ENCODE measurements at places on chromosomes 7 and 10.

GRCh38 chr7:23347033-23347681 is 48.0 kb downstream of the MALSU1 start:
- DNase-seq: no peak

DNA sequence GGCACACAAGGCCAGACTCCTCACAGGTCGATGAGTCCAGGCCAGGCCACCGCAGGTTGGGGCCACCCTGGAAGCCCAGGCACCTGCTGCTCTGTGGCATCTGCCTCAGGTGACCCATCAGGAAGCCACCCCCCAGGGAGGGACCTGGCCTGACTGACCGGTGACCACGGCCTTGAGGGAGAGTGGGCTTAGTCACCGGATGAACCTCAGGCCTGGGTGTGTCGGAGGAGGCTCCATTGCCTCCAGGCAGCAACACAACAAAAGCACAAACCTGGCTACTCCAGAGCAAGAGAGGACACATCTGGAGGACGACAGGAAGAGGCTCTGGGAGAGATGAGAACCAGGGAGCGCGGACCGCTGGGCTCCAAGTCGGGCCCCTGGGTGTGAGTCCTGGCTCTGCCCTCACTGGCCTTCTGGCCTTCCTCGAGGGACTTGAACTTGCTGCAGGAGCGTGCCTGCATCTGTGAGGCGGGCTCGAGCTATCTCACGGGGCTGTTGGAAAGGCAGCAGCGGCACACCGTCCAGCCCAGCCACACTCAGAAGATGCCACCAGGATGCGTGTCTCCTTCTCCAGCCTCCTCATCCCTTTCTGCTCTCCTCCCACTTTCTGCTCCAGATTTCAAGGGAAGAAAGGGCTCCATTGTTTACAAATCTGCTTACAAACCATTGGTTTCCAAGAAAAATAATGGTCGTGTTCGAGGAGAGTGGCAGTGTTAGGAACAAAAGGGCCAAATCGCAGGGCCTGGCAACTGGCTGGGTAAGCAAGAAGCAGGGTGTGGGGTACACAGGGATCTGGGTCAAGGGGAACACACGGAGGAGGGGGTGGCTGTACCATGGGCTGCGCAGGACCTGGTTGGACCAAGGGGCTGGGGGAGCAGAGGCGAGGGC is 152.9 kb downstream of the ADAM12 start:
- no peak for DNase-seq

- no peak for DNase-seq
These were observed 5.5 kb upstream of the ZNF467 start for GRCh38 chr7:149778696-149779501.

DNA sequence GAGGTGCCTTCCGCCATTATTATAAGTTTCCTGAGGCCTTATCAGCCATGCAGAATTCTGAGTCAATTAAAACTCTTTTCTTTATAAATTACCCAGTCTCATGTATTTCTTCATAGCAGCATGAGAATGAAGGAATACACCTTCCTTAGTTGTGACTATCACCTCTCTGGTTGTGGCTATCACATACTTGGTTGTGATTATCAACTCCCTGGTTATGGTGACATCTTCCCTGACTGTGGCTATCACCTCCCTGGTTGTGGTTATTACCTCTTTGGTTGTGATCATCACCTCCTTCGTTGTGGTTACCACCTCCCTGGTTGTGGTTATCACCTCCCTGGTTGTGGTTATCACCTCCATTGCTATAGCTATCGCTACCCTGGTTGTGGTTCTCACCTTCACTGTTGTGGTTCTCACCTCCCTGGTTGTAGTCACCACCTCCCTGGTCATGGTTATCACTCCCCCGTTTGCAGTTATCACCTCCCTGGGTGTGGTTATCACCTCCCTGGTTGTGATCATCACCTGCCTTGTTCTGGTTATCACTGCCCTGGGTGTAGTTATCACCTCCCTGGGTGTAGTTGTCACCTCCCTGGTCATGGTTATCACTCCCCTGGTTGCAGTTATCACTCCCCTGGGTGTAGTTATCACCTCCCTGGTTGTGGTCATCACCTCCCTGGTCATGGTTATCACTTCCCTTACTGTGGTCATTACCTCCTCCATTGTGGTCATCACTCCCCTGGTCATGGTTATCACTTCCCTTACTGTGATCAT is 105.9 kb downstream of the GPR26 start:
- no peak for DNase-seq

- DNase-seq: no peak
These were observed 28.0 kb upstream of the VSIR start for GRCh38 chr10:71801361-71801760.

- no peak for DNase-seq
These were observed 35.1 kb downstream of the MACROH2A2 start for GRCh38 chr10:70087616-70088307.

DNA sequence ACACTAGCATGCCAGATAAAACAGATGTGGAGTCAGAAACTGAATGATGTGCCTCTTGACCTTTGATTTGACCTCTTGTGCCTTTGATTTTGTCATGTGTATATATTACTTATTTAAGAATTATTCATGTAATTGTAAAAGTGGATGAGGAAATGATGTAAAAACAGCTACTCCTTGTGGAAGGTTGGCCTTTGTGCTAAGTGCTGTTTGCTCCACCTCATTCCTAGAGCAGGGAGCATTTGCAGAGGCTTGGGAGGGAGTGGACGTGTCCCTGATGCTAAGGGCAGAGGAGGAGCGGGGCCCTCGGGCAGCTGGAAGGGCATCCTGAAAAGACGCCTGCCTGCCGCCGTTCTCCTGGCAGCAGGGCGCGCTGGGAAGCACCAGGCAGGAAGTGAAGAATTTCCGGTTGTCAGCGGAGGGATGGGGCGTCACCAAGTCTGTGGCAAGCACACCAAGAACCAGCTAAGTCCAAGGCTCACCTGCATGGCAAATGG is 197.6 kb upstream of the ZNF32 start:
- DNase-seq: no peak

- DNase-seq: no peak
These were observed 173.5 kb downstream of the TSPAN12 start for GRCh38 chr7:120684463-120684862.

GRCh38 chr10:5983774-5984173 is 6.4 kb upstream of the IL15RA start:
- DNase-seq: no peak

- DNase-seq: no peak
These were observed 2.4 kb upstream of the GPAM start for GRCh38 chr10:112185959-112186358.

DNA sequence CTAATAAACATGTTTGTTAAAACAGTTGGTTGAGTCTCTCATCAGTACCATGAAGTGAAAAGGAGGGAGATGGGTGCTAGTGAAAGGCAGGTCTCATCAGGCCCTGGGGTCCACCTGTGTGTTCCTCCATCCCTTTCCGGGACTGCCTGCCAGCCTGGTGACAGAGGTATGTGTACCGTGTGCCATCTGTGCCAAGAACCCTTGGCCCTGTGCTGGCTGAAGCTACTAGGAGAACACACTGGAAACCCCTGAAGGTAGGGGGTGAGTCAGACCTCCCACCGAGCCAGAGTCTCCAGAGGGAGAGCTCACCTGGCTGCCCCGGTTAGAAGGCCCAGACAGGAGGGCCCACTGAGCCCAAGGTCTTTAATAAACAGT is 2.3 kb downstream of the DDIT4 start:
- DNase-seq: peak; percentile 45

- DNase-seq: peak; percentile 86
These were observed 3.1 kb downstream of the PALS2 start for GRCh38 chr7:24576171-24577025.

DNA sequence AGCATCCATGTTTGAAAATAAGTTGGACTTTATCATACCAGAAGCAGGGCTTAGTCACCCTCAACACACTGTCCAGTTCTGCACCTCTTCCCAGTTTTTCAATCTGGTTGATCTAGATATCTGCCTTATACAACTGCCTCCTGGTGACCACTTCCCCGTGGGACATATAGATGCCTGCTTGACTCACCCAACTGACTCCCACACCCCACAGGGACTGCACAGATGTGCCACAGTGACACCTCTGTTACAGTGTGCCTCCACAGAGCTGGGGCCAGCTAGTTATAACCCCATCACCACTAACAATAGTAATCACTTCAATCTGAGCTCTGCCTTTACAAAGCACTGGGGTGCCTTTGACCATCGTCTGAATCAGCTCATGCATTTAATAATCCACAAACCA is 82.6 kb upstream of the AOAH start:
- DNase-seq: no peak

DNA sequence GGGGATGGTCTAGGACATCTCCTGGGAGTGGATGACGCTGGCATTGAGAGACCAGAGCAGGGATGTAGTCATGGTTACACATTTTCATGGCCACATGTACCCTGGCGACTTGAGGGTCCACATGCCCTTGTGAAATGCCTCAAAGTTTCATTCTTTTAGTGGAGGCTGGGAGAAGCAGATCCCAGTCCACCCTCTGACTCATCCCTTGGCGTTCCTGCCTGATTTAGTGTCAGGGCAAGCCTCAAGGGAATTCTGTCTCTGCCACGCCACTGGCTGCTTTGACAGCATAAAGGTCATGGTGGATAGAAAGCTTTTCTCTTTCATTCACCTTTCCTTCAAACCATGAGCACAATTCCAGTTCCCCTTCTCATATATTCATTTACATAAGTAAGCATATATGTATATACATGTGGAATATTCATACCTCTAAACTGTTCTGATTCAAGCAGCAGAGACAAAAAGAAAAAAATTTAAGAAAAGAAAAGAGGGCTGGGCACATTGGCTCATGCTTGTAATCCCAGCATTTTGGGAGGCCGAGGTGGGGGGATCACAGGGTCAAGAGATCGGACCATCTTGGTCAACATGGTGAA is 21.8 kb upstream of the KIF5B start:
- no peak for DNase-seq

- DNase-seq: no peak
These were observed 653.7 kb upstream of the SEMA3D start for GRCh38 chr7:85840554-85840953.

DNA sequence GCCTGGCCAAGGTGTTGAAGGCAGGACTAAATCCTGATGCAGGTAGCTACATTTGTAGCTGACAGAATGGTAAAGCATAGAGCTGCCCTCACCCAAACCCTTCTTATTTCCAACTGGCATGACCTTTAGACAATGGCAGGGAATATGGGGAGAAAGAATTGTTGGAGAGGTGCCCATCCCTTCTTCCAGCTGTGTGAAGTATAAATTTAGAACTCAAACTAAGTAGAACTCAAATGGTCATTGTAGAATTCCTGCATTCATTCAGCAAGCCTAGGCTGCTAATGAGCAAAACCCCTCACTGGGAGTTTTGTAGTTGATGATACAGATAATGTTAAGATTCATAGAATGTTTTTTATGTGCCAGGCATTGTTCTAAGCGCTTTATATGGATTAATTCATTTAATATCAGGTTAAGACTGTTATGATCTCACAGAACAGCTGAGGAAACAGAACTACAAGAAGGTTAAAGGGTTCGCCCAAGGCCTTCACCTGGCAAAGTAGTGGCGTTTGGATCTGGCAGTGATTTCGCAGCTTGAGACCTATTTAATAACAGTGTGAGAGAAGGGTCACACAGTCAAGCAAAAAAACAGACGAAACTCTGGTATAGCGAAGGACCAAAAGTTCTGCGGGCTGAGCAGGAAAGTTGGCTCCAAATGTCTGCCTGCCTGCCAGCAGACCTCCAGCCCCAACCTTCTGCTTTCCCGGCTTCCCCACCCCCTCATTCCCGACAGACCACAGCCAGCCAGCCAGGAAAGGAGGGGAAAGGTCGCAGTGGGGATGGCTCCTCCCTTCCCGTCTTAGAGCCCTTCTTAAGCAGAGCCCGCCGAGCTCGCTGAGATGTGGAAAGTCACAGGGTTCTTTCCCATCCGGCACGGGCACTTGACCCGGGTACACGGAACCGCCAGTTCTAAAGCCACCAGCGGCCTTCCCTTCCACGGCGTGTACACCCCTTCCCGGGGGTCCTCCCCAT is 1.6 kb upstream of the HILPDA start:
- DNase-seq: peak; percentile 73

DNA sequence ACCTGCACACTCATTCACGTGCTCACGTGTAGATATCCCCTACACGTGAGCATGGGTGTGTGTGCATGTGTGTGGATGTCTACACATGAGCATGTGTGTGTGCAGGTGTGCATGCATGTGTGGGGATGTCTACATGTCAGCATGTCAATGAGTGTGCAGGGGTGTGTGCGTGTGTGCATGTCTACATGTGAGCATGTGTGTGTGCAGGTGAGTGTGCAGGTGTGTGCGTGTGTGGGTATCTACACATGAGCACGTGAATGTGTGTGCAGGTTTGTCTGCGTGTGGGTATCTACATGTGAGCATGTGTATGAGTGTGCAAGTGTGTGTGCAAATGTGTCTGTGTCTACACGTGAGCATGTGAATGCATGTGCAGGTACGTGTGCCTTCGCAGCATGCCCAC is 274.8 kb downstream of the PTPRN2 start:
- no peak for DNase-seq

- DNase-seq: no peak
These were observed 36.1 kb upstream of the COMMD3 start for GRCh38 chr10:22280078-22280477.

- DNase-seq: no peak
These were observed 117.0 kb downstream of the MKX start for GRCh38 chr10:27628621-27629020.

GRCh38 chr7:133576612-133577168 is 323.8 kb downstream of the EXOC4 start:
- DNase-seq: no peak

DNA sequence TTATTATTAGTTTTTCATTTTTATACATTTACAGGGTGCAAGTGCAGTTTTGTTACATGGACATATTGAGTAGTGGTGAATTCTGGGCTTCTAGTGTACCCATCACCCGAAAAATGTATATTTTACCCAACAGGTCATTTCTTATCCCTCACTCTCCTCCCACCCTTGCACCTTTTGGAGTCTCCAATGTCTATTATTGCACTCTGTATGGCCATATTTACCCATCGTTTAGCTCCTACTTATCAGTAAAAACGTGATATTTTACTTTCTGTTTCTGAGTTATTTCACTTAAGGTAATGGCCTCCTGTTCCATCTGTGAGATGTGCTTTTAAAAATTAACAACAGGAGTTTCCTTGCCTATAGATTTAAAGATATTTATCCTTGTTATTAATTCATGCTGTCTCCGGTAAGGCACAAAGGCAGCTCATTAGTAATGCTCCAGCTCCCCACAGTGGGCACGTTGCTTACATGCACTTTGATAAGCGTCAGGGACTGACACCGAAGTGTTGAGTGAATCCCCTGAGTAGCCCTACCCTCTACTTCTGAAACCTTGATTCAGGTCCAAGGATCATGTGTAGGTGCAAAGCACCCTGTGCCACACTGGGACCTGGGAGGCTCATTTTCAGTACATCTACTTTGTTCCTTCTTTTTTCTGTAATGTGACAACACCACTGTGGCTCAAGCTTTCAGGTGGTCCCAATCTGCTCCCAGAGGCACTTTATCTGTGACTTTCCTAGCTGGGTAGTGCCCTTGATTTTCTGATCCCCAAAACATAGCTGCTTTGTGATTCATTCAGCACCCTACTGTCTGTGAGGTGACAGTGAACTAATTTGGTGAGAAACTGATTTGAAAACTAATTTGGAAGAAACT is 27.3 kb downstream of the HYAL4 start:
- DNase-seq: no peak

GRCh38 chr7:141999058-141999623 is 3.5 kb downstream of the MGAM start:
- DNase-seq: no peak
